ENCODE measurements at places on chromosomes 1 and 21. TPM values are rescaled to one million over a fixed set of nuclear protein-coding genes. Genes with fewer than 3 reads are reported as not detected.

Gene AKR7A3
- total RNA-seq: 0.36 TPM

Gene PTPN22
- total RNA-seq: 0.99 TPM

Gene ATPAF1
- 53.5 TPM for total RNA-seq

Gene ARTN
- not detected for total RNA-seq

Gene AGPAT3
- 29.0 TPM for total RNA-seq

Gene ARHGEF11
- total RNA-seq: 32.2 TPM

Gene PIK3C2B
- 4.5 TPM for total RNA-seq

Gene TNFAIP8L2
- not detected for total RNA-seq

Gene HEYL
- not detected for total RNA-seq

Gene LGR6
- total RNA-seq: not detected

Gene GSTM1
- total RNA-seq: 24.3 TPM

Gene BRDT
- not detected for total RNA-seq

Gene UMODL1
- not detected for total RNA-seq

Gene MYBPHL
- total RNA-seq: not detected

Gene HTR6
- 0.09 TPM for total RNA-seq

Gene TNFRSF18
- total RNA-seq: not detected

Gene PFKL
- 114 TPM for total RNA-seq

Gene SELP
- total RNA-seq: not detected

Gene PSRC1
- 19.0 TPM for total RNA-seq

Gene NMNAT1
- total RNA-seq: 10.6 TPM

Gene RAB3B
- 63.4 TPM for total RNA-seq

Gene SYCP1
- not detected for total RNA-seq

Gene SPRR2B
- total RNA-seq: not detected

Gene PAFAH2
- total RNA-seq: 9.8 TPM

Gene FALEC
- not detected for total RNA-seq

Gene SDC3
- 26.8 TPM for total RNA-seq

Gene LORICRIN
- not detected for total RNA-seq

Gene OR6N1
- 0.16 TPM for total RNA-seq

Gene C1orf105
- total RNA-seq: not detected

Gene LEFTY1
- not detected for total RNA-seq

Gene RNU1-1
- 2,882 TPM for total RNA-seq

Gene NBPF6
- total RNA-seq: not detected

All from fibroblast of the aortic adventitia (primary cell).